ENCODE measurements at places on chromosomes 6 and 20. TPM values are rescaled to one million over a fixed set of nuclear protein-coding genes. Genes with fewer than 3 reads are reported as not detected.

GRCh38 chr6:76682842-76683241 lies 610.4 kb upstream of the IMPG1 start:
- DNase-seq, result no peak

- no peak for DNase-seq
Measured at GRCh38 chr6:112594886-112595594, 247.9 kb downstream of the RFPL4B start.

GRCh38 chr20:324177-325044 lies 941 bp upstream of the SOX12 start:
- peak; percentile 43 for DNase-seq

GRCh38 chr6:36267731-36268477 lies 2.0 kb upstream of the PNPLA1 start:
- no peak for DNase-seq

- DNase-seq, result no peak
Measured at GRCh38 chr6:14887986-14888574, 357.8 kb upstream of the JARID2 start.

- no peak for DNase-seq
Measured at GRCh38 chr20:33829636-33830035, 18.5 kb downstream of the CHMP4B start.

DNA sequence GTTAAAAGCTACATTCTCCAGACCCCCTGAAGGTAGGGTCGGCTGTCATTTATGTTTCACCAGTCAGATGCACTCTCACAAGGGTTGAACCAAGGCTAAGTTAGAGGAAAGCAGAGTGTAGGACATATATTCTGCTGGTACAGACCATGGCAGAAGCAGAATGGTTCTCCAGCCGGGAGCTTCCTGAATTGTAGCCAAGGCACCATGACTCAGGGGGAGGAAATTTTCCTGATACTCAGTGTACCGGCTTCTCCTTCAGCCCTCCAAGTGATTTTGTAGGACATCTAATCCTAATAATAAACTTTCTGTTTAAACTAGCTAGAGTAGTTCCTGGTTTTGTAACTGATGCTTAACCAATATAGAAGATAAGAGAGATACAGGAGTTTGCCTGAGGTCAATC lies 14.2 kb upstream of the SLPI start:
- DNase-seq, result no peak

- DNase-seq, result no peak
Measured at GRCh38 chr20:18324596-18325089, 36.3 kb downstream of the ZNF133 start.

DNA sequence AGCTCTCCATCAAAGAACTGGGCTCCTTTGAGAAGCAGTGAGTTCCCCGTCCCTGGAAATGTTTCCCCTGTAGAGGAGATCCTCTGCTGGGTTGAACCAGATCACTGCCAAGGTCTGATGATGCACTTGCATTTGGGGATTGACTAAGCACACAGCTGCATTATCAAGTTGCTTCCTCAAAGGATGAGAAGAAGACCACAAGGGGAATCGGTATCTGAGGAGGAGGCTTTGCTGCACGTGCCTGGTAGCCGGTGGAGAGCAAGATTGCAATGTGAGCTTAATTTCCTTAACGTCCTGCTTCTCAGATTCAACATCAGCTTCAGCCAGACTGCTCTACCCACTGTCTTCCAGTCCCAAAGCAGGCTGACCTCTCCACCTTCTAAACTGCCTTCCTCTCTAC lies 128.8 kb upstream of the STMND1 start:
- no peak for DNase-seq

- DNase-seq, result no peak
Measured at GRCh38 chr6:14705841-14706377, 540.0 kb upstream of the JARID2 start.

- no peak for DNase-seq
Measured at GRCh38 chr6:155534678-155535077, 79.0 kb upstream of the NOX3 start.

GRCh38 chr20:57894096-57894495 lies 184.3 kb upstream of the PMEPA1 start:
- no peak for DNase-seq

GRCh38 chr6:36235309-36235708 lies 34.6 kb upstream of the PNPLA1 start:
- no peak for DNase-seq

- DNase-seq, result no peak
Measured at GRCh38 chr20:56540415-56540814, 7.4 kb downstream of the FAM209B start.

DNA sequence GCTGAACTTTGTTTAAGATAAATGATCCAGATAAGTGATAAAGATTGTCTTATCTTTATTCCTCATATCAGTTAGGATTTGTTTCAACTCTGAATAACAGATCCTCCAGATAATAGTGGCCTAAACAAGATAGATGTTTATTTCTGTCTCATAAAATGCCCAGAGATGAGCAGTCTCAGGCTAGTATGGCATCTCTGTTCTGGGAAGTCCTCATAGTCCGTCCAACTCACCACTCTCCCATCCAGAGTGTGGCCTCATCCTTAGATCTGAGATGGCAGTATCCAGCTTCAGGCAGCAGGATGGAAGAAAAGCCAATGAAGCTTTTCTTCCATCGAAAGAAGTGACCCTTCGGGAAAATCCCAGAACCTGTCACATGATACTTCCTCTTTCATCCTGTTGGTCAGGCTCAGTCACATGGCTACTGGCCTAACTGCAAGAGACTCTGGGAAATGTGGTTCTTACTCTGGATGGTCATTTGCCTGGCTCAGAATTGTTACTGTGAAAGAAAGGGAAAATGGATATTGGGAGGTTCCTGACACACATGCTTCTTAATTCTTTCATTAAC lies 29.4 kb upstream of the TAGAP start:
- DNase-seq, result no peak

DNA sequence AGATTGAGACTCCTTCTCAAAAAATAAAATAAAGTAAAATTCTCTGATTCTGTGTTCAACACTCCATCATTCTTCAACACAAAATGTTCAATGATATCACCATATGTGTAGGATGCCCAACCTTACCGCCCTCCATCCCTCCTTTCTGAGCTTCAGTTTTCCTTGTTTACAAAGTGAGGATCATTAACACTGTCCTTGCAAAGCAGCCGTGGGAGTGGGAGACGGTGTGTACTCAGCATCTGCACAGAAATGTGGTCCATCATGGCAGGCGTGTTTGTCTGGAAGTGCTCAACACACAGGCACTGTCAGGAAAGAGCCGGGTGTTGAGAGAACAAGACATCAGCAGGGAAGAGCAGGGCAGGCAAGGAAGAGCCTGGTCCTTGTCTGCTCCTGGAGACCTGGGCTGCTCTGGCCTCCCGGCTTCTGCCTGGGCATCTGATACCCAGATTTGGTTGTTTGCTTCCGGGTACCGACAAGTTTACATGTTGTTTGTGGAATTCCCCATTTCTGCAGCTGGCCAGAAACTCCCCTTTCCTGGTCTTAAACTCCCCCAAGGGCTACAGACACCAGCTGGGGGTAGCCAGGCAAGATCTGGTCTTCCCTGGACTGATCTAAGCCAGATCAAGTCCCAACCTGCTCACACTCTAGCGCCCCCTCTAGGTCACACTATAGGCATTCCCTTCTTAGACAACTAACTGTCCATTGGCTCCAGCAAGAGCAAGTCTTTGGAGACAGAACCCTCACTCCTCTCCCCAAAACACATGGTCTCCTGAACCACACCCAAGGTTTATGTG lies 26.7 kb upstream of the TTPAL start:
- DNase-seq, result no peak

- no peak for DNase-seq
Measured at GRCh38 chr20:22465622-22466446, 118.5 kb downstream of the FOXA2 start.

The LAMA2 gene
- 9.5 TPM for total RNA-seq

The HDGFL1 gene
- not detected for total RNA-seq

The SALL4 gene
- not detected for total RNA-seq

The ARMC12 gene
- total RNA-seq, result not detected

The SH3BGRL2 gene
- 102 TPM for total RNA-seq

The EYS gene
- not detected for total RNA-seq

Data from esophagus squamous epithelium (tissue), 5 donors.